Activated T-helper 1 cell treated with anti-CD3 and anti-CD28 coated beads, Interleukin-2, amount 50 U/mL, for 16 hours (primary cell): ENCODE measurements at places on chromosomes 2 and 18.
A peak's percentile ranks its signal among the peaks of the same experiment; 100 is the strongest.

- DNase-seq, result no peak
Measured at GRCh38 chr2:23642516-23642915, 257.5 kb downstream of the KLHL29 start.

GRCh38 chr2:217610401-217610814 is 392.4 kb downstream of the TNS1 start:
- DNase-seq, result peak; percentile 8

- no peak for DNase-seq
Measured at GRCh38 chr2:55585451-55586080, 31.9 kb downstream of the PPP4R3B start.

GRCh38 chr18:32888306-32888705 is 115.5 kb upstream of the KLHL14 start:
- DNase-seq, result no peak

- DNase-seq, result no peak
Measured at GRCh38 chr2:237091779-237092436, 6.2 kb downstream of the COPS8 start.

- DNase-seq, result no peak
Measured at GRCh38 chr2:52881606-52882005, 886.0 kb upstream of the CHAC2 start.

GRCh38 chr2:38148501-38148900 is 72.5 kb upstream of the CYP1B1 start:
- DNase-seq, result no peak

DNA sequence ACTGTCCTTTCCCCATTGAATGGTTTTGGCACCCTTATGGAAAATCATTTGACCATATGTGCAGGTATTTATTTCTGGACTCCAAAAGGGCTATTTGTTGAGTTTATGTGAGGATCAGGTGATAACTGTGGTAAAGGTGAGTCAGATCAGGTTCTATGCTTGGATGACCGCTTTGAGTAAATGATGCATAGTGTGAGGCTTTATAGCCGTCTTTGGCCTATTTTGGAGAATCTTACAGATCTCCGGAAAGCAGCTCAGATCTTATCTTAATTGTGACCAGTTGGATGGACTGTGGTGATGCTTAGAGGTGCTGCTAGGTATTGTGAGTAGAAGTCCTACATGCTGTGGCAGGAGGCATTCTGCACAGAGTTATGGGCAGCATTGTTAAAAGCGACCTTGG is 126.2 kb downstream of the METTL8 start:
- DNase-seq, result no peak

DNA sequence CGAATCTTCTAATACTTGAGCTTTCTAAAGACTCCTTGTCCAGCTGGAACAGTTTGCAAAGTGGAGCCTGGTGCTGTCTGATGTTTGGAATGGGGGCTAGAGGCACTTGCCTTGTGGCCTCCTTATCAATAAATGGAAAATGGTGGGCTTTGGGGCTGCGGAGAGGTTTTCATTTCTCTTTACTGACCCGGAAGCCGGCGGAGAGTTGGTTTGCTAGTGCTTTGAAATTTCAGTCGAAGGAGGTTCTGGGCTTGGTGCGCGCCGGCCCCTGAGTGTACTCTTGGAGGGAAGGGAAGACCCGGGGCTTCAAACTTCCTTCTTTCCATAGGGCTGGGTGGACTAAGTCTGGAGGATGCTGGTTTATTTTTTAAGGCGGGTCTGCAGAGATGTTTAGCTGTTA is 714 bp downstream of the RPIA start:
- no peak for DNase-seq

DNA sequence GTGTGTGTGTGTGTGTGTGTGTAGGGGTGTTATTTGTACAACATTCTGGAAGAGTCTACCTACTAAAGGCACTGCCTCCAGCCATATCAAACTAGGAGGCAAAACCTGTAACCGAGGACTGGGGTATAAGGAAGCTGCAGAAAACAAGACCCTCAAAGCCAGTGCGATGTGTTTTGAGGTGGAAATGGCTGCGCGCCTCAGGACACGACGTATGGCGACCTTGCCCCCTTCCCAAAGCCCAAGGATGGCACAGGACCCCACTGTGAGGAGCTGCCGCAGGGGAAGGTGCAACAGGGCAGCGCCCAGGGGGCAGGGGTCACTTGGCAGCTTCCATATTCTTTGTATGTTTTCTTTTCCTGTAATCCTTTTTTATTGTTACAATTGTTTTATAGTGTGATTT is 59.8 kb downstream of the CENPO start:
- no peak for DNase-seq

GRCh38 chr2:189467593-189467992 is 26.3 kb downstream of the WDR75 start:
- no peak for DNase-seq

DNA sequence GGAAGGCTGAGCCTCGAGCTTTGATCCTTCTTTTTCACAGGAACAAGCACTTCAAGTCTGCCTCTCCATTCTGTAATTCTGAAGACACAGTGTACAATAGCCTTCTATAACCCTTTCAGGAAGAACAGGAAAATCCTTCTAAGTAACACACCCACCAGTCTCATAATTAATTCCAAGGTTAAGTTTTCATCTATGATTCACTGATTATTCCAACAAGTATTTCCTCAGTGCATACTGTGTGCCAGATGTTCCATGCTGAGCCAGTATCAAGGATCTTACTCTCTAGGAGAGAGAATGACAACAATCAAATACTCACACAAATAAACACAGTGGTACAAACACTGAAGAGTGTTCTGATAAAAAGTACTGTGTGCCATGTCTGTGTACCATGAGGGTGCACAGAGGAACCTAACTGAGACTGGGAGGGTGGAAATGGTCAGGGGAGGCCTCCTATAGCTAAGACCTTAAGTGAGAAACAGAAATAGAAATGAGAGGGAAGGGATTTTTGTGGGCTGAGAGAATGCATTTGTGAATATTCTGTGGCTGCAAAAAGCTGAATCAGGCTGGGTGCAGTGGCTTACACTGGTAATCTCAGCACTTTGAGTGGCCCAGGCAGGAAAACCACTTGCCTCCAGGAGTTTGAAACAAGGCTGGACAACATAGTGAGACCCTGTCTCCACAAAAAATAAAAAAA is 7.3 kb upstream of the MTLN start:
- no peak for DNase-seq

DNA sequence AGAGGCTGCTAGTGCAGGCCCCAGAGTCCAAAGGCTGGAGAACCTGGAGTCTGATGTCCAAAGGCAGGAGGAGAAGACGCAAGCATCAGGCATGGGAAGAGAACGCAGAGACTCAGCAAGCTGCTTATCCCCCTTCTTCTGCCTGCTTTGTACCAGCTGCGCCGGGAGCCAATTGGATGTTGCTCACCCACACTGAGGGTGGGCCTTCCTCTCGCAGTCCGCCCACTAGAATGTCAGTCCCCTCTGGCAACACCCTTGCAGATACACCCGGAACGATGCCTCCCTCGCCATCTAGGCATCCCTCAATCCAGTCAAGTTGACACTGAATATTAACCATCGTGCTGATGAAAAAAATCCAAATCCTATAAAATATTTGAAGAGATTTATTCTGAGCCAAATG is 141.6 kb downstream of the TWIST2 start:
- DNase-seq, result no peak

- DNase-seq, result no peak
Measured at GRCh38 chr2:17620841-17621240, 80.3 kb downstream of the VSNL1 start.

DNA sequence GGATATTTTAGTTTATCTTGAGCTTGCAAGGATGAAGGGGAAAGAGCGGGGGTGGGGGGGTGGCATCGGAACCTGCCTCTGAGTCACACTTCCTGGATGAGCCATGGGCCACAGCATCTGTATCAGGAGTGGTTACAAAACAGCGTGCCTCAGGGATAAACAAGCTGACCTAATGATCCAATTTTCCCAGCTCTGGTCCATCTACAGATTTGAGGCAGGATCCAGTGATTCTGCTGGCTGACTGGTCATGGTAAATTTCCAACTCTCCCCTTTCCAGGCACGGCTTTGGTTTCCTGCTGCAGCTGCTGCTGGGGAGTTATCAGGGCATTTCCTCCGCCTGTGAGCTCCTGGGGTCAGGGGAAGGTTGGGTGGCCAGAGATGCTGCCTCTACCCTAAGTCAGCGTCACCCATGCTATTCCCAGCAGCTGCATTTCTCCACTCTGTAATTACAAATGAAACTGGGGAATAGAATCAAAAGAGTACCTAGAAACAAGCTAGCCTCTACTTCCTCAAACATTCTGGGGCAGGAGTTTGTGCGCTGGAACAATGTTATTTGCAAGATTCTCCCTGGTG is 4.7 kb upstream of the HPCAL1 start:
- DNase-seq, result peak; percentile 42

- no peak for DNase-seq
Measured at GRCh38 chr2:221334481-221335218, 237.5 kb downstream of the EPHA4 start.

GRCh38 chr2:214774108-214774507 is 35.4 kb downstream of the BARD1 start:
- DNase-seq, result no peak

GRCh38 chr2:45771261-45771660 is 119.8 kb downstream of the PRKCE start:
- DNase-seq, result no peak

GRCh38 chr2:131010566-131010965 is 82.7 kb downstream of the FAM168B start:
- no peak for DNase-seq

- DNase-seq, result no peak
Measured at GRCh38 chr2:189848276-189848675, 64.0 kb downstream of the PMS1 start.

- DNase-seq, result no peak
Measured at GRCh38 chr2:103847276-103847675, 1006.6 kb upstream of the POU3F3 start.

GRCh38 chr2:23430263-23430662 is 45.3 kb downstream of the KLHL29 start:
- no peak for DNase-seq

- DNase-seq, result no peak
Measured at GRCh38 chr2:177246000-177246399, 18.5 kb downstream of the NFE2L2 start.

DNA sequence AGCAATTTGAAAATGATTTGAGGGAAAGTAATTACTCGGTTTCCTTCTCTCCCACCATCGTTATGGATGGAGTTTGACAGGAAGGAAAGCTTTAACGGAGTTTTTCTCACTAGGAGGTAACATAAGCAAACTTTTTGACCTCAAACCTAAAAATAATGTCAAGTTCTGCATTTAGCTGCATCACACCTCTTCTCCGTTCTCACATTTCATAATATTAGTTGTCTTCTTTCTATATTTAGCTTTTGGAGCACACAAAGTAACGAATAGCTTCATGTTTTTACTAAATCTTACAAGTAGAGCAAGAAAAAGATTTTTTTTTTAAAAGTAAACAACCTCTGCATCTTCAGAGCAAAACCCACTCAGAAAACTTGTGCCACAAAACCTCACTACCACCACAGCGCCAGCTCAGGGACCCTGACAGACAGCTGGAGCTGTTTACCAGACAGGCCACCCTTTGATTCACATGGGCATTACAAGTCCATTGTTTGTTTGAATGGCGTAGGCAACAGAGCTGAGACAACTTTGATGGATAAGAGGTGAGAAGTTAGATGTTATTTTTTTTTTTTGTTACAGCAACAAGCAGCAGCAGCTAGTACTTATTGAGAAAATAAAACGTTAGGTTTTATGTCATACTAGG is 21.9 kb upstream of the ICOS start:
- DNase-seq, result no peak

- DNase-seq, result no peak
Measured at GRCh38 chr2:77518311-77518710, 3.9 kb downstream of the LRRTM4 start.

GRCh38 chr2:18473241-18474181 is 86.9 kb downstream of the RDH14 start:
- no peak for DNase-seq

- no peak for DNase-seq
Measured at GRCh38 chr2:63790906-63791305, 50.8 kb upstream of the UGP2 start.

DNA sequence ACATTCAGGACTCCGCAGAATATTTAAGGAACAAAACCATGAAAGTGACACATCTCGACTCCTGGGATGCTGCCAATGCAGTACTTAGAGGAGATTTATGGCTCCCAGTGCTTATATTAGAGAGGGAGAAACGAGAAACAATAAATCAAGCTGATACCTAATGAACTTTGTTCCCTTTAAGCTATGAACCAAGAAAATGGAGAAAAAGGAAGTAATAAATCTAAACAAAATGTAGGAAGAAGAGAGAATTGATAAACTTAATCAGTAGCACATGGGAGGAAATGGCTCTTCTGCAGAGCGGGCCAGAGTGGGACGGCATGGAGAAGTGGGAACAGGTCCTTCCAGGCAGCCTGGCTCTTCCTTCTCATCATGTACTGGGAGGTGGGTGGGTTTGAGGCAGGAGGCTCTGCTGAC is 42.7 kb downstream of the NPPC start:
- no peak for DNase-seq

DNA sequence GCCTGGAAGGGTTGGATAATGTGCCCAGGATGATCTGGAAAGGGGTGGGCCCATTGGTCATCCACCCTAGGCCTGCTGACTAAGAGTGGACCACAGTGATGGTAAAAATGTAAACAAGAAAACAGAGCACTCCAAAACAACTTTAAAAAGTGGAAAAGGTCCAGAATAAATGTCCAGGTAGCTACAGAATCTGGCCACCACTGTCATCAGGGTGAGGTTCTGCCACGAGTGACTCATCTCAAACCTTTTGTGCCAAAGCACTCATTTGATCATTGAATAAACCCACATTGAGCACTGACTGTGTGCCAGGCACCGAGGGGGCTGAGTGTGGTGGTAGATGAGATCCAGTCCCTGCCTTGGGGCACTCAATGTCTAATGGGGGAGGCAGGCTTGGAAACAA is 64.9 kb downstream of the EMX1 start:
- no peak for DNase-seq

DNA sequence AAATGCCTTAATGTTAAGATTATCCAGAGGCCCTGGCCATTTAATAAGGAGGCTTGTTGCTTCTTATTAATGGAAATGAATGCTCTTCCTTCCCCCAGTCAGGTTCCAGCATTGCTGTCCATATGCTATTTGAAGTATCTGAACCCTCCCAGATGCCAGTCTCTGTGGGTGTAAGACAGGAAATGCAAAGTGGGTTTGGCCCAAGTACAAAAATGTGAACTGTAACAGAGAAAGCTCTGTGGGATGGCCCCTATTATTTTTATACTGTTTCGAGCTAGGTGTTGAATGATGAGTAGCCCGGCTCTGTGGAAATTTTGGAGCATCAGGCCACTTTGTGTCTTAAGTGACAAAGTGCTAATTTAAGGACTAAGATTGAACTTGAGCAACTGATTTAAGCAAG is 141.0 kb downstream of the UXS1 start:
- no peak for DNase-seq

DNA sequence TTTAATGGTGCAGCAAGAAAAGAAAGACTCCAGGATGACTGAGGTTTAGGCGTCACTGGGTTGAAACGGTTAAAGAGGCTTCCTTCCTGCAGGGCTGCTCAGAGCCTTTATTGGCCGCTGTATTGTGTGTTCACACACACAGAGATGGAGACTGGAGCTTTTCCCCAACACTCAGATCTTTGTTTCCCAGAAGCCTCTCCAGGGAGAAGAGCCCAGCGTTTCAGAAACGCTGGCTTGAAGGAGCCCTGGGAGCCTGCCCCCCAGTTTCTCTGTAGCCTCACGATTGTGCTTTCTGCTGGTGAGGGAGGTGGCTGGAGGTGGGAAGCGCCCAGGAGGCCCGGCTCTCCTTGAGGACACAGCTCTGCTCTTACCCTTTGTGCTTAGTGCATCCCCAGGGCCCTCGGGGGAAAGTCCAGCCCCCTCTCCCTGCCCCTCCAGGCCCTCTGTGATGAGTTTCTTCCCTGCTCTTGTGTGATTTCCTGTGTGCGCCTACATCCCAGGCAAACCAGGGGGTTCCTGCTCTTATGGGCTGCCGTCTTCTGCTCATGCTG is 37.1 kb downstream of the RRM2 start:
- DNase-seq, result no peak

- no peak for DNase-seq
Measured at GRCh38 chr2:54584598-54584997, 128.5 kb downstream of the SPTBN1 start.
